ENCODE measurements at places on chromosomes 4 and X.

GRCh38 chr4:7867701-7868435 lies 71.8 kb downstream of the AFAP1 start:
- DNase-seq: no peak

DNA sequence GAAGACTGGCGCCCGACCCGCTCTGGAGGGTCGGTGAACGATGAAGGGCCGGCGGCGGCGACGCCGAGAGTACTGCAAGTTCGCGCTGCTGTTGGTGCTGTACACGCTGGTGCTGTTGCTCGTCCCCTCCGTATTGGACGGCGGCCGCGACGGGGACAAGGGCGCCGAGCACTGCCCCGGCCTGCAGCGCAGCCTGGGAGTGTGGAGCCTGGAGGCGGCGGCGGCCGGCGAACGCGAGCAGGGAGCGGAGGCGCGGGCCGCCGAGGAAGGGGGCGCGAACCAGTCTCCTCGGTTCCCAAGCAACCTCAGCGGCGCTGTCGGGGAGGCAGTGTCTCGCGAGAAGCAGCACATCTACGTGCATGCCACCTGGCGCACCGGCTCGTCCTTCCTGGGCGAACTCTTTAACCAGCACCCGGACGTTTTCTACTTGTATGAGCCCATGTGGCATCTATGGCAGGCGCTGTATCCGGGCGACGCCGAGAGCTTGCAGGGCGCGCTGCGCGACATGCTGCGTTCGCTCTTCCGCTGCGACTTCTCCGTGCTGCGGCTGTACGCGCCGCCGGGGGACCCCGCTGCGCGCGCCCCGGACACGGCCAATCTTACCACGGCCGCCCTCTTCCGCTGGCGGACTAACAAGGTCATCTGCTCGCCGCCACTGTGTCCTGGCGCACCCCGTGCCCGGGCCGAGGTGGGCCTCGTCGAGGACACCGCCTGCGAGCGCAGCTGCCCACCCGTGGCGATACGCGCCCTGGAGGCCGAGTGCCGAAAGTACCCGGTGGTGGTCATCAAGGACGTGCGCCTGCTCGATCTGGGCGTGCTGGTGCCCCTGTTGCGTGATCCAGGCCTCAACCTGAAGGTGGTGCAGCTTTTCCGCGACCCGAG lies 568 bp downstream of the CHST7 start:
- no peak for DNase-seq

GRCh38 chr4:102551958-102552565 lies 50.9 kb downstream of the NFKB1 start:
- no peak for DNase-seq

DNA sequence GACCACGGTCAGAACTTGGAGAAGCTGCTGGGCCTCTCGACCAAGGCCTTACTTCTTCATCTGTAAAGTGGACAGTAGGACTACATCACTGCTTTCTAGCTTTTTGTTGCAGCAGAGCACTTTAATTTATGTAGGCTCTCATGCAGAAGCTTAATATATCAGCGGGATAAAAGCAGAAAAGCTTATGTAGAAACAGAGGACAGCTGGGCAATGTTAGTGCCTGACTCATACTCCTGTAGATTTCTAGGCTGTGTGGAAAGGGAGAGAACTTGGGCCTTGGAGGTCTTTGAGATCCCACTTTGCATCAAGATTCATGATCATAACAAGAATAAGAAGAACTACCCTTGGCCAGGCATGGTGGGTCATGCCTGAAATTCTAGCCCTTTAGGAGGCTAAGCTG lies 91.2 kb downstream of the ARHGAP10 start:
- DNase-seq: no peak

DNA sequence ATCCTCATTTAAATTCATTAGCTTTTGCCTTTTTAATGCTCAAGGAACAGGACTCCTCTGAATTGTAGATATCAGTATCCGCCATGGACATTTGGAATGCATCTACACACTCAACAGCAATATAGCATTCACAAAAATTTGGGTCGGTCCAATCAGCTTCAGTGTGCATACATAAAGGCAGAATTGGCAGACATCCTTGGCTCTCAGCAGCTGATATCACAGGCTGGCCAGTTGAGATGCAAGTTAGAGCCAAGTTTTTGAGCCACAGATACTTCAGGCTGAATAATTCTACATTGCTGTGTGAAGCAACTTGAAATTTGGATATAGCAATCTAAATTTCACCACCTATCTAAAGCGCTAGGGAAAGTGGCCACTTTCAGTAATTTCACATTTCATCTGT lies 821.1 kb downstream of the PCDH19 start:
- DNase-seq: no peak

GRCh38 chr4:164501074-164501473 lies 252.9 kb upstream of the SMIM31 start:
- DNase-seq: no peak

DNA sequence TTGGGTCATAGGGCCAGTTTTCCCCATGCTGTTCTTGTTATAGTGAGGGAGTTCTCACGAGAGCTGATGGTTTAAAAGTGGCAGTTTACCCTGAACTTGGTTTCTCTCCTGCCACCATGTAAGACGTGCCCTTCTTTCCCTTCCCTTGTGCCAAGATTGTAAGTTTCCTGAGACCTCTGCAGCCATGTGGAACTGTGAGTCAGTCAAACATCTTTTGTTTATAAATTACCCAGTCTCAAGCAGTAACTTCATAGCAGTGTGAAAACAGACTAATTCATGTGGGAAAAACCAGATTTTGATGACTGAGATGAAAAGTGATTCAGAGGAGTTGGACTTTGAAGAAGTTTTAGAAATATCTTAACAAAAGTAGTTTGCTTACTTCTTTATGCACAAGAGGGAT lies 101.4 kb downstream of the ARHGAP10 start:
- DNase-seq: peak; percentile 56

DNA sequence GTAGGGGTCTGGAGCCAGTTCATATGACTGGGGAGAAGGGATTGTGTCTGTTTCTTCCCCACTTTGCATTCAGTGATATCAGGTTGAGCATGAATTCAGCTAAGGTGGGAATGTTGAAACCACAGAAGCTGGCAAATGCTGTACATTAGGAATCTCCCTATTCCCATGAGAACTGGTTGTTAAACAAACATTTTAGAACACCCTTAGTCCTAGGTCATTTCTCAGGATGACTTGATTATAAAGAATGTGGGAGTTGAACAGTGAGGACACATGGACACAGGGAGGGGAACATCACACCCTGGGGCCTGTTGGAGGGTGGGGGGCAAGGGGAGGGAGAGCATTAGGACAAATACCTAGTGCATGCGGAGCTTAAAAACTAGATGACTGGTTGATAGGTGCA lies 62.6 kb upstream of the LIMCH1 start:
- no peak for DNase-seq

- no peak for DNase-seq
Measured at GRCh38 chrX:129462707-129463106, 60.6 kb downstream of the SMARCA1 start.

GRCh38 chr4:4248885-4249203 lies 821 bp upstream of the TMEM128 start:
- DNase-seq: no peak

DNA sequence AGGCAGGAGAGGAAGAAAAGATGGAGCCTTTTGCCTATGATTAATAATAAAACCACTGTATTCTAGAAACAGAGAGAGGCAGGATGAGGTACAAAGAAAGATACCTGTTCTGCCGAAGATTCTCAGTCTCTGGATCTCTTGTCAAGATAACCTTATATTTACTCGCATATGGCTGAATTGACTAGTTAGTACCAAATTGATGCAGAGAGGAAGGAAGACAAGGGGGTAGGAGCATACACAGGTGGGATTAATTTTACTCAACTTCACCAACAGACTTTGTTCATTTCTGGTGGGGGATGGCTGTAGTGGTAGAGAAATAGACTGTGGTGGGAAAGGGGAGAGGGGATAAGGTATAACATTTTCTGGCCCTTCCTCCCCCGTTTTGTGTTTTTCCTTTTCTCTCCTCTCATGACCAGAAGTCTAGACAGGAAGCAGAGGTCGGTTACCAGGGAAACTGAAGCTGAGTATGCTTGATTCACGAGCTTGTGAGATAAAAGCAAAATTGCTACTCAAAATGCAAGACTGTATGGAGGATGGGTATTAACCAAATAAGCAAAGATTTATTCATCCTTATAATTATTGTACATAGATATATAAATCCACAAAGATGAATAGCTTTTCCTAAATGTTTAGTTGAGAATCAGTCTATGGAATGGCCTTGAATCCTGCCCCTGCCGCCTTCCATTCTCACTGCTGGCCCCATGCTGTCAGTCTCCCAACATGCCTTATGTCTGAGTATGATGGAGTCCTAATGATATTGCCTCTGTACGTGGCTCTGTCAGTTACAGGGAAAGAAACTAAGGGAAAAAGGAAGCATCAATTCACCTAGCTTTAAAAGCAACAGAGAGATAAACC lies 17.8 kb upstream of the PAGE2B start:
- peak; percentile 0 for DNase-seq

GRCh38 chrX:39690541-39691415 lies 407.0 kb downstream of the BCOR start:
- no peak for DNase-seq

DNA sequence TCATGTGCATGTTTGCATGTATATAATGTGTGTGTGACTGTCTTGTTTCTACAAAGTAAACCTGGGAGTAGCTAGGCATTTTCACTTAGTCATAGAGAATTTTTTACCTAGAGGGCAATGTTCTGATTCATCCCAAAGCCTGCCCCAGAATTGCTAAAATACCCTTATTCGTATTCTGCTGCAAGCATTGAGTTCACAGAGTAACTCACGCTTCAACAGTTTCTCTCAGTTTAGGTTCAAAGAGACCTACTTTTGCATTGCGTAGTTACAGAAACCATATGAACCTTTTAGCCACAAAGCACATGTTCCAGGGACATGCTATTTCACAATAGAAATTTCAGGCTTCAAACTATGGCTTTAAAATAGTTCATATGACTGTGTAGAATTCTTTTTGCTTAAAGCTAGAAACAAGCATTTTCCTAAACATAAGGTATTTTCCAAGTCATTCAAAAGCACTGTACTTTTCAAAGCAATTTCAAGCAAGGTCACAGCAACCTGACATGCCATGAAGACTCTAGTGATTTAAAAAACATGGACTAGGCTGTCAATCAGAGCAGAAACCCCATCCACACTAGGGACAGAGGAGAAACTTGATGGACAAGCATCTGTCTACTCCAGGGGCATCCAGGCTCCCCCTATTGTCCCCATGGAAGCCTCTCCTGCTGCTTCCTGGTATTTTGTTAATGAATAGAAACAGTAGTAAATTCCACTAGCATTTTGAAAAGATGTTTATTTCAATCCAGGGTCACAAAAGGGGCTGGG lies 81.5 kb upstream of the MAPK10 start:
- no peak for DNase-seq

DNA sequence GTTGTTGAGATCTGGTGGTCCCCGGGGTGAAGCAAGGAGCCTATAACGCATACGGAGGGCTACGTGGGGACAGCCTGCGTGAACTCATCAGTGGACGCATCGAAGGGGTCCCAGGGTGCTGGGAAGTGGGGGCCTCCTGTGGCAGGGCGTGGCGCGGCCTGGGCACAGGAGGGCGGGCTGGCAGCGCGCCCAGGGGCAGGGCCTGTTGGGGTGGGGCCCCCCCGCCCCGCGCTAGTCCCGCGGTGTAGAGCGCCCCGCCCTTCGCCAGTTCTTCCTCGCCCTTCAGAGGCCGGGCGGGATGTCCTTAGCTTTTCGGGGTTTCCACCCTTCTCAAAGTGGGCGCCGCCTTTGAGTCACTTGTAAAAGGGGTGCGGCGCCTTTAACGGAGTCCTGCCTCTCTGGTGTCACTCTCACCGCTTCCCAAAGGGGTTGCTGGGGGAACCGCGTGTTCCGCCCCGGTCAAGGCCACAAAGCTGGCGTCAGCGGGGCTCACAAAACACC lies 632 bp downstream of the PLP2 start:
- DNase-seq: peak; percentile 88

DNA sequence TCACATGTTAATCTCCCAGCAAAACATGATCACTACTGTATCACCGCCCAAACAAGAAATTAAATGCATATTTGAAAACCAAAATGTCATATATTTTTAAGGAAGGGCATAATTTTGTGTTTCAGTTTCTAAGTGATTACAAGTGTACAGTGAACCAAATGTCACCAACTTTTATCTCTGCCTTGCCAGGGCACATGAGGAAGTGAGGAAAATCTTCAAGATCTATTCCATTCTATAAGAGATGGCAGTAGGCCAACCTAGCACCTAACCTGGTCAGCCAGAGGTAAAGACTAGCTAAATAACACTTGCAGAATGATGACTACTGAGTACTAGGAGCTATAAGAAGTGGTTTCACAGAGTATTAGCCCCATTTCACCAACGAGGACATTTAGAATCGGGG lies 107.2 kb downstream of the ATP11C start:
- DNase-seq: no peak

DNA sequence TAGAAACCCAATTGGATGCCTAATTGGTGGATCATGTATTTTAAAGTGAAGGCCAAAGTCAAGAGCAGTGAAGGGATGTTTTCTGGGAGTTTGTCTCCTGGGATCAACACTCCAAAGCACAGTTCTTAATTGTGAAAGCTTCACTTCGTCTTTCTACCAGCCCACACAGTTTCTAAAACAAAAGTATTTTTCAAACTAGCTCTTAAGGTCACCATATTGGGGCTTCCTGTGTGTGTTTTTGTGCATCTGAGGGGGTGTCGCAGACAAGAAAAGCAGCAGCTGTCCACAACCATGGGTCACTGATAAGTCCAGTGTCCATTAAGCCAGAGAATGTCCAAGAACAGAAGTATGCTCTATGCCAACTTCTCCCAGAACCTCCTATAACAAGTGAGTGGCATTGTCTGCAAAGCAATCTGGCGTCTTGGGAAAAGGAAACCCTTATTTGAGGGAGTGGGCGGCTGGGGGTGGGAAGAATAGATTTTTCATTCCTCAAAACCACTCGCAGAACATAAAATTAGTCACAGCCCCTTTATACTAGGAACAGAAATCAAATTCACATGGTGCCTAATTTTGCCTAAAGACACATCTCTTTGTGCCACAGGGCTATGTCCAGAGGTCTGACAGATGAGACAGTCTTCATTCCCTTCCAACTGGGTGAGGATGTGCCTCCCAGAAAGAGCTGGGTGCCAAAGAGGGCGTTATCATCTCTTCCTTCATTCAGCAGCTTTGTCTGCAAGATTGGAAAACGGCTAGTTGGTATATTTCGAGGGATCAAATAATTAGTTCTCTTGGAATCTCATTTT lies 610.4 kb downstream of the BCOR start:
- peak; percentile 25 for DNase-seq
